ENCODE measurements at places on chromosomes 3 and 15.

GRCh38 chr3:68973639-68974038, 39.8 kb downstream of the EOGT start:
- no peak for DNase-seq

DNA sequence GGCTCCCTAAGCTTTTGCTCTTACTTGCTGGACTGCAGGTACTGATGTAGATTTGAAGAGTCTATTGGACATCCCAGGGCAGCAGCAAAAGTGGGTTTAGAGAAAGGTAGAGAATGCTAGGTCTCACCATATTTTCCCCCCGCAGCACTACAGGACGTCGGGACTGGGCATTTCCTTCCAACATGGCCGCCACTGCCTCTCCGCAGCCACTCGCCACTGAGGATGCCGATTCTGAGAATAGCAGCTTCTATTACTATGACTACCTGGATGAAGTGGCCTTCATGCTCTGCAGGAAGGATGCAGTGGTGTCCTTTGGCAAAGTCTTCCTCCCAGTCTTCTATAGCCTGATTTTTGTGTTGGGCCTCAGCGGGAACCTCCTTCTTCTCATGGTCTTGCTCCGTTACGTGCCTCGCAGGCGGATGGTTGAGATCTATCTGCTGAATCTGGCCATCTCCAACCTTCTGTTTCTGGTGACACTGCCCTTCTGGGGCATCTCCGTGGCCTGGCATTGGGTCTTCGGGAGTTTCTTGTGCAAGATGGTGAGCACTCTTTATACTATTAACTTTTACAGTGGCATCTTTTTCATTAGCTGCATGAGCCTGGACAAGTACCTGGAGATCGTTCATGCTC, 11.2 kb downstream of the CYP8B1 start:
- no peak for DNase-seq

DNA sequence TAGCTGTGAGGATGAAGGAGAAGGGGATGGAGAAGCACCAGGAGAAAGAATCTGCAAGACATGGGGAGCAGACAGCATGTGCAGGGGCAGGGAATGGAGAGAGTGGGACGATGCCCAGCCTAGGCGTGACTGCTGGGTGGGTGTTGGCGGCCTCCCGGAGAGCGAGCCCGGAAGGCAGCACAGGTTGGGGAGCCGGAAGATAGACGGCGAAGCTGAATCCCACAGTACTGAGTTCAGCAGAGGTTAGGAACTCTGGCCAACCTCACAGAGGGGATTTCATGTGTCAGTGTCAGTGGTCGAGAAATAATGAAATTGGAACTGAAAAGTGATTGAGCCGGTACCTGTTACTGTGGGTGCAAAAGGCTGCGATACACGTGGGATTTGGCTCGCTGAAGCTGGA, 55.2 kb downstream of the PXYLP1 start:
- DNase-seq: no peak

DNA sequence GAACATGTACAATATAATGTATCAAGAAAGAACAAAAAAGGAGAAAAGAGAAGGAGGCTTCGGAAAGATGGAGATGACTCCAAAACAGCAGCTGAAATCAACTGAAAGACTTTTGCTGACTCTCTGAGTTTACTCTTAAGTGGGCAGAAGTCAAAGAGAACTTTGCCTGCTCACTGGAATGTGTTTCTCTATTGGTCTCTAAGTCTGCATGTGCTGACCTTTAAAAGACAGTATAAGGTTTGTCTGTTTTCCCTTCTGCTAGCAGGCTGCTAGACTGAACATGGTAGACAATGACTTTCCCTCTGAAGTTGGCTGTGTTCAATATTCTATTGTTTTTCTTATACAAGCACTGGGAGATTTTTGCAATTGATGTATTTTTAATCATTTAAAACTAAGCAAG, 7.2 kb upstream of the MAP4 start:
- DNase-seq: no peak

DNA sequence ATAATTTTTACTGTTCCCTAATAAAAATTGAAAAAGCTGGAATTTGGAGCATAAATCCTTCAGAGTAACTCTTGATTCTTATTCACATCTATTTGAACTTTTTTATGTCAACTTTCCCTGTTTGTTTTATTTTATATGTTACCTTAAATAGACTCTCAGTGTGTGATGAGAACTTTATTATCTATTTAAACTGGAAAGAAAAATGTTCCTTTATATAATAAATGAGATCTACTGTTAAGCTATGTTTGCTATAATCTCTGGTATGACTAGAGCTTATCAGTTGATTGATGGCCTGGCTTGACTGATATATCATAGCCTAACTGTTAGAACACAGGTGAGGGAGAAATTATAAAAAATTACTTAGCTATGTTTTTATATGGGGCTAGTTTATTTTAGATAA, 330.6 kb upstream of the EPHA6 start:
- no peak for DNase-seq

All from activated CD4-positive, alpha-beta T cell treated with anti-CD3 and anti-CD28 coated beads for 48 hours (primary cell).